ENCODE measurements at places on chromosomes 11 and 22.

GRCh38 chr22:25797498-25798290 is 55.7 kb downstream of the MYO18B start:
- DNase-seq = no peak

DNA sequence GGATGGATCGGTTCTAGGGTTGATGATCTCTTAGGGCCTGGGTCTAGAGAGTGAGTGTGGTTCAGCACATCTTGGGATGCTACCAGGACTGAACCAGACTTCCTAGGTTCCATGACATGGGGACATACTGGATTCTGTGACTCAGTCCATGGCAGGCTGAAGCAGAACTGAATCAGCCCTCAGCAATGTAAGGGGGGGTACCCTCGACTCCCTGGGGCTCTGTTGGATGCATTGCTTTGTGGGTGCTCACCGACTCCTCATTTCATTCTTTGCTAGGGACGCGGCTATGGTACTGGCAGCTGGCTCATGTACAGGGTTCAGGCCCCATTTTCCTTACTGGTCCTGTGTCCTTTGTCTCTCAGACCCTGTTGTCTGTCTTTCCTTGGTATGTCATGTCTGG is 733 bp upstream of the GRAMD1B start:
- DNase-seq = no peak

- DNase-seq = peak; percentile 23
Observed at GRCh38 chr22:21832291-21833290, 34.9 kb downstream of the MAPK1 start.

DNA sequence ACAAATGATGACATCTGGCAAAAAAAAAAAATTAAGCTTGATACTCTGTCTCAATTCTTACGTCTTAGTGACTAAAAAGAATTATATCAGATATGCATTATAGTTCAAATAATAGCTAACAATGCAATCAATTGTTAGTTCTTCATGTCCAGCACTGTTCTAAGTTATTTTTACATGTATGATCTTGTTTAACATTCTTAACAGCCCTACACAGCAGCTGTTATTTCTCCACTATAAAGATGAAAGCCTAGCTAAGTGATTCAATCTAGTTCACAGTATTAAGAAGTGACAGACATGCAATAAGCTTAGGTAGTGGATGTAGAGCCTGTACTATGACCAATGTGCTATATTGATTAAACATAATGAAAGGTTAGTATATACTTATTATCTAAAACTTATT is 4.1 kb downstream of the ZNF214 start:
- no peak for DNase-seq

GRCh38 chr22:50625131-50625567 is 2.8 kb downstream of the ARSA start:
- DNase-seq = no peak

- DNase-seq = no peak
Observed at GRCh38 chr11:129946256-129946655, 50.9 kb upstream of the NFRKB start.

DNA sequence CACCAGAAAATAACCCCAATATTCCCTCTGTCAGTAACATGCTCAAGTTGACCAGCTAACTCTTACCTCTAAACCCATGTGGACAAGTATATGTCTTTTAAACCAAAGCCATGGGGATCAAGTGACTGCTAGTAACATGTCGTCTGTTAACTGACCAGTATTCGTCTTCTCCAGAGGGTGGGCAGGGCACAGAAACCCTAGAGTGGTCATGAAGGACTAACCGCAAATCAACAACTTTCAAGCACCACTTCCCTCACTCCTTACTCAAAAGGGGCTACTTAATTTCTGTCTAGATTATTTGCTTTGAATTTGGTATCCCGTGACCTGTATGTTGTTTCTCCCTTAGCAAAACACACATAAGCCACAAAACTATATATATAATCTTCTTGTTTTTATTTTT is 293.2 kb downstream of the SWAP70 start:
- DNase-seq = no peak

DNA sequence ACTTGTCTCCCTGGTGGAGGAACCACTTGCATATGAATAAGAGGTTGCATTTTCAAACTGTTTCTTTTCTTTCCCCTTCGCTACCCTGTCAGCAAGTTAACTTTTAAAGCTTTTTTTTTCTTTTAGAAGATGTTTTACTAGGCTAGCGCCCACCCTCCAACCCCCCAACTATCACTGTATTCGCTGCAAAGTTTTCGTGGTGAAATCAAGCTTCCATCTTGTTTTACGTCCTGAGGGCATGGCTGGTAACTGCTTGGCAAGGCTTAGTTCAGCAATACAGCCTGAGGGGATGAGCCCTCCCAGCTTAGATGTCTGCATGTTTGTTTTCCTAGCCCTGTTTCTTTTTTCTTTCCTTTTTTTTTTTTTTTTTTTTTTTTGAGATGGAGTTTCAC is 1359.3 kb downstream of the LRRC4C start:
- no peak for DNase-seq

- DNase-seq = no peak
Observed at GRCh38 chr11:97033178-97033577, 643.4 kb downstream of the JRKL start.

GRCh38 chr22:25494774-25495173 is 69.7 kb upstream of the GRK3 start:
- DNase-seq = no peak

DNA sequence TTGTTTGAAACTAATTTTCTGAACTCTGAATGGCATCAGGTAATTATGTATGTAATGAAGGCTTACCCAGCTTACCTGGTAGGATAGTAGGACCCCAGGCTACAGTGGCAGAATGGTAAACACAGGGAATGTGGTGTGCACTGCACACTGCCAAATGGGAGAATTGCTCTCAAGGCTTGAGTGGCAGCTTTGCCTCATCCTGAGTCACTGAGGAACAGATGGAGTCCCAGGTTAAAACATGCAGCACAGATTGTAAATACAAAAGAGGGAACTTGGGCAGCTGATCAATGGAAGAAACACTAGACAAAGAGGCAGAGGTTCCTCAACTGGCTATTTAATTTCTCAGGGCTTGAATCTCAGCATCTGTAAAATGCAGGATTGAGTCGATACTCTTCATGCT is 24.4 kb downstream of the GPR83 start:
- DNase-seq = no peak

GRCh38 chr11:35138606-35138942 is 397 bp upstream of the CD44 start:
- DNase-seq = no peak

DNA sequence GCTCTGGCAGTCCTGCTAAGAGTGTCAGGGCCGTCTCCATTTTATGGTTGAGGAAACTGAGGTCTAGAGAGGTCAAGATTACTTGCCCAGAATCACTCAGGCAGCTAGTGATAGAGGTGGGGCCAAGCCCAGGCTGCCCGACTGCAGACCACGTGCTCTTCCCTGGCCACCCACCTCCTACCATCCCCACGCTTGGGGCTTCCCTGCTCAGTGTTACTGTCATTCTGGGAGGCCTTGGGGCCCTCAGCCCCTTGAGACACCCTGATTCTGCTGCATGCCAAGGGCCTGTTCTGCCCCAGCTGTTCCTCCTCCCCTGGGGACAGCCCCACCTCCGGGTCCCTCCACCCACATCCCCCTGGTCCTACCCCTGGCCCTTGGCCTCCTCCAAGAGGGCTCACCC is 17.2 kb upstream of the TAB1 start:
- DNase-seq = no peak

- DNase-seq = peak; percentile 37
Observed at GRCh38 chr11:124717786-124718651, 21.7 kb upstream of the NRGN start.

DNA sequence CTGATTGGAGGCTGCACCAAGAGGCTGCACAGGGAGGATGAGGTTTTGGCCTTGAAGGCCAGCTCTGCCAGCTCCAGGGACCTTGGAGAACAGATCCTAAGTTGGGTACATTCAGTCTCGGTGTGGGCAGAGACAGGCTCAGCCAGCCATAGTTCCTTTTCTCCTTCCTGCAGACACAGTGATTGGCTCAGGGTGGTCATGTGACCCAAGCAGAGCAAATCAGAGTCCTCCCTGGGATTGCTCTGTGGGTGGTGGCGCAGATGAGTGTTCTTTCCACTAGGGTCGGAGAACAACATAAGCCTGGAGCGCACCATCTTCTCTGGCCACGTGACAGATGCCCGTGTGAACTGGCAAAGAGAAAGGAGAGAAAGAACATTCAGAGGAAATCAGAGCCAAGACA is 47.1 kb upstream of the CCND1 start:
- DNase-seq = no peak
